ENCODE measurements at places on chromosomes 2 and 18.

DNA sequence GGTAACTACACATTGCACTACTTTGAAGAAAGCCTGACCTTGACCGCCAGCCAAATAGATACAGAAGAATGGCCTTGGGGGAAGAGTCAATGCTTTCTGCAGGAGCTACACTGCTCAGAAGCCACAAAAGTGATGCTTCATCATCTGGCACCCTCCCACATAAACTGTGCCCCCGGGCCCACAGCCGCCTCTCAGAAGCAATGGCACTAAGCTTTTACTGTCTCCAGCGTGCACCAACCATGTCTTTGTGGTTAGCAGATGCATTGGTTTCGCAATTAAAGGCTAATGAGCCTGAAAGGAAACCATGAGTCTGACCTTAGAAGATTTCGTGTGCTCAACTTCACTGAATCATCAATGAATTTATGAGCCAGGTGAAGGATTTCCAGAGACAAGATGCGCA is 209.4 kb upstream of the TRIB2 start:
- DNase-seq, result no peak

DNA sequence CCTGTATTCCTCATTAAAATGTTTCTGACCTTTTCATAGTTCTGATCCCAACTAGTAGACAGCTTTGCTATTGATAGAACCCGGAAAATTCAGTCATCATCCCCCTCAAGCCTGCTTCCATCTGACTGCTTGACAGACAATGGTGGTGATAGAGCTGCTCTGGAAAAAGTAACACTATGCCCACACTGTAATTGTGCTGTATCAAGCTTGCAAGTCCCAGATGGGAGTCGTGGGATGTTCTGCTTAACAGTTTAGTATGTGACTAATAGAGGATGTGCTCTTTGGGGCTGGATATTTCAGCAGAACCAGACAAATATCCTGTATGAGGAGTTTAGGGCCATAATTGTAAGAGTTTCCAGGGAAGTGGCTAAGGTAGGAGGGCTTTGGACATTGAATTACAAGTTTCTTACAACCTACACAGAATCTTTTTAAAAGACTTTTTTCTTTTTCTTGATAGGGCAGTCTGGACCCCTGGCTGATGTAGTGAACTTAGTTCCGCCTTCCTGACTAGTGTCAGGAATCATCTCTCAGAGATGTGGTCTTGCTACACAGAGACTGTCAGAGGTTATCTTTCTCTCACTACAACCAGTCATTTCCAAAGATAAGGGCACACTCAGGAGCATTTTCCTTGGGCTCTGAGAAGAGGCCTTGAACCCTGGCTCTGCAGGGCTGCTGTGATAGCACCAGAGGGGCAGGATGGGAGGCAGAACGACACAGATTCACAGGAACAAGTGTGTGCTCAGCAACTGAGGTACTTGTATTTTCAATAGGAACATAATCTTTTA is 158.0 kb upstream of the RBMS1 start:
- DNase-seq, result no peak

GRCh38 chr18:67476585-67476984 is 39.9 kb downstream of the DSEL start:
- no peak for DNase-seq

DNA sequence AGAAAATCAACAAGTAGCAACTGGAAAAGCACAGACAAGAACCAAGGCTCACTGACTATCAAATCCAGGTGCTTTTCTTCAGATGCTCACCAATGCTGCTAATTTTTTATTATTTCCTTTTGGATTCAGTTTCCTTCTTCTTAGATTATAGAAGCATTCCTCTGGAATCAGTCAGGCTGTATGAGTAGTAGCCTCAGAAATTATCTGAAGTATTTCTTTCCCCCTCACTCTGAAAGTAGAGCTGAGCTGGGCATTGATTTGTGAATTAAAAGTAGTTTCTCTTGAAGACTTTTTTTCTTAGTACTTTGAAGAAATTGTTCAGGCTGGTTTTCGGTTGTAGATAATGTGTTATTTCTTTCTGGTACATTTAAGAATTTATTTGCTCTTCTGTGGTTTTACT is 273.7 kb downstream of the NOL4 start:
- DNase-seq, result no peak

- DNase-seq, result no peak
Observed at GRCh38 chr18:57910817-57911216, 107.7 kb upstream of the ATP8B1 start.

DNA sequence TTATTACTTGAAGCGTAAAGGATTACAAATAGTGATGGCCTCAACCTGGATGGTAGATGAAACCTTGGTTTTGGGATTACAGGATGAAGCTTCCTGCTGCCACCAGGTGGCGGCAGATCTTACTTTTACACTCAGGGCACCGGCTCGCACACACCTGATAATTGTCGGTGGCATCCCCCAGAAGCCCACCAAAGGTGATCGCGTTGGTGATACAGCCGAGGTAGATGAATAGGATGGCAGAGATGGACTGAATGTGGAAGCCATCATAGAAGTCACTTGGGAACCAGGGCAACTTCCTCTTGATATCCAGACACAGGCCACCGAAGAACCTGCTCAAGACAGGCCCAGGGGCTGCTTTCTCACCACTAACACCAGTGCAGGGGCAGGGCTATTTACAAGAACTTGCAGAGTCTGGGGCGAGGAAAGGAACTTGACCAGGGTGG is 51.8 kb downstream of the MTHFD2 start:
- no peak for DNase-seq

GRCh38 chr18:51066273-51066672 is 36.3 kb downstream of the SMAD4 start:
- no peak for DNase-seq

DNA sequence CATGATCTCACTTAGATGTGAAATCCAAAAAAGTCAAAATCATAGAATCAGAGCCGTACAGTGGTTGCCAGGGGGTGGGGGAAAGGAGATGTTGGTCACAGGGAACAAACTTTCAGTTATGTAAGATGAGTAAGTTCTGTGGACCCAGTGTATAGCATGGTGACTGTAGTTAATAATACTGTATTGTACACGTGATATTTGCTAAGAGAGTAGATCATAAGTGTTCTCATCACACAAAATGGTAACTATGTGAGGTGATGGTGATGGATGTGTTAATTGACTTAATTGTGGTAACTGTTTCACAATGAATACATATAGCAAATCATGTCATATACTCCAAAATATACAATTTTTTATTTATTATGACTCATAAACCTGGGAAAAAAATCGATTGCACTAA is 202.1 kb upstream of the SMAD7 start:
- DNase-seq, result no peak

GRCh38 chr18:21047126-21047525 is 64.5 kb downstream of the ROCK1 start:
- DNase-seq, result no peak

DNA sequence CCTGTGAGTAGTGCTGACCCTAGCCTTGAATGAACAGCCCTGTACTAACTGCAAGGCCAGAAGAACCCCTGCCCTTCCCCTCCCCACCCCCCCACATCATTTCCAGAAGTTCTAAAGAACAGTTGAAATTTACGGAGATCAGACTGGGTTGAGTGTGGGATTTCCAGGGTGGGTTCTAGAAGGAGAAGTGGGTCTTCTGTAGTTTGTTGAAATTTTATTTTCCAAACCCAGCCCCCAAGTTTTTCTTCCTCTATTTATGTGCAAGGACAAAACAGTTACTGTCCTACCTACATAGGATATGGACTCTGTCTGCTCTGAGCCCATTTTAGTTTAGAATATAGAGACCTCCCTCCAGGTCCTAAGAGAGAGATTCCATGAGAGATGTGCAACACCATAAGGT is 26.3 kb upstream of the CASP10 start:
- DNase-seq, result no peak

- no peak for DNase-seq
Observed at GRCh38 chr2:160224060-160224459, 24.0 kb upstream of the ITGB6 start.

GRCh38 chr18:13145636-13146190 is 72.8 kb upstream of the LDLRAD4 start:
- no peak for DNase-seq

DNA sequence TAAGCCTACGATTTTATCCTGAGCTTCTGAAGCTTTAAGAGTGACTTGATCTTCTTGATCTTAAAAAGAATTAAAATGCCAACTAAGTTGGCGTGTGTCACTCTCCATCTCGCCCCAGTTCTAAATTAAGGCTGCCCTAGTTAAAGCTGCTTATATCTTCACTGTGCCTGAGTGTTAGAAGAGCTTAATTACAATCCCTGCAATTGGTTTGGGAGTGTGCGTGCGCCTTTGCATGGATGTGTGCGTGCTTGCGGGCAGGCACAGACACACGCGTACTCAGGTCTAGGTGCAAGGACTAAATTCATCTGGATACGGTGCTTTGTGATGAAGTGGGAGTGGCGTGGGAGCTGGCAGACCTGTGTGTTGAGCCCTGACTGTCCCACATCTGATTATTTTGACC is 201.5 kb downstream of the FAM210A start:
- no peak for DNase-seq

DNA sequence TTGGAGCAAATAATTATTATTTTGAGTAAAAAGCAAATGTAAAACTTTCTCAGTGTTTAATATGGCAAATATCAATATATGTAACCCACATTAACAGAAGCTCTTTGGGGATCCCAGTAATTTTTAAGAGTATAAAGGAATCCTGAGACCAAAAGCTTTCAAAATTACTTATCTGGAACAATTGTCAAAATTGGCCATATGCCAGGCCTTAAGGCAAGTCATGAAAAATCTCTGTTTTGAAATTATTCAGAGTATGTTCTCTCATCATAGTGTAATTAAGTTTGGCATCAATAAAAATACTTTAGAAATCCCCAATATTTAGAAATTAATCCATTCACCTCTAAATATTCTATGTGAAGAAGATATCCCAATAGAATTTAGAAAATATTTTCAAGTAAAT is 225.3 kb upstream of the ARL4C start:
- no peak for DNase-seq

- no peak for DNase-seq
Observed at GRCh38 chr2:61023670-61024069, 5.6 kb upstream of the PUS10 start.

DNA sequence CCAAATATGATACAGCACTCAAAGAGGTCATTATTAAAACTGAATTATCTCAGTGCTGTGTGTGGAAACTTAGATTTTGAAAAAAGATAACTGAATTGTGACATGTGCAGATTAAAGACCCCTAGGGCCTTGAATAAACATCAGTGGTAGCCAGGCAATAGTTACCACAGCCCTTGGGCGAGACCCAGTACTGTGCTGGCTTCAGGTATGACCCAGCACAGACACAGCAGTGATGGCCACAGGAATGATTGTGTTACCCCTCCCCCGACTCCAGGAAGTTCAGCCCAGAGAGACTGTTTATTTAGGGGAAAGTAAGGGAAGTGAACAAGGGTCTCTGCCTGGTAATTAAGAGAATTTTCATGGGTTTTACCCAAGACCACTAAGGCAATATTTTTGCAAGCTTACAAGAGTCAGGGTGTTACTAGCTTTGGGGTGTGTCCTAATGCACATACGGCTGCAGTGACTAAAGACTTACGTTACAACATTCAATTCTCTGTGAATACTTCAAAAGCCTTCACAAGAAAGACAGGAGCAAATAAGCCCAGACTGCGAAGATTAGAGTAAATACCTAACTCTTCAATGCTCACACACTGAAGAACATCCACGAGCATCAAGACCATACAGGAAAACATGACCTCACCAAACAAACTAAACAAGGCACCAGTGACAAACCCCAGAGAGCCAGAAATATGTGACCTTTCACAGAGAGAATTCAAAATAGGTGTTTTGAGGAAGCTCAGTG is 28.2 kb upstream of the ITGAV start:
- DNase-seq, result no peak

GRCh38 chr2:202115479-202115971 is 42.5 kb downstream of the KIAA2012 start:
- no peak for DNase-seq

- no peak for DNase-seq
Observed at GRCh38 chr18:48594471-48595094, 55.8 kb downstream of the CTIF start.

GRCh38 chr2:48187503-48187902 is 281.2 kb upstream of the FBXO11 start:
- no peak for DNase-seq

- no peak for DNase-seq
Observed at GRCh38 chr2:24163186-24163585, 11.7 kb upstream of the FAM228A start.

DNA sequence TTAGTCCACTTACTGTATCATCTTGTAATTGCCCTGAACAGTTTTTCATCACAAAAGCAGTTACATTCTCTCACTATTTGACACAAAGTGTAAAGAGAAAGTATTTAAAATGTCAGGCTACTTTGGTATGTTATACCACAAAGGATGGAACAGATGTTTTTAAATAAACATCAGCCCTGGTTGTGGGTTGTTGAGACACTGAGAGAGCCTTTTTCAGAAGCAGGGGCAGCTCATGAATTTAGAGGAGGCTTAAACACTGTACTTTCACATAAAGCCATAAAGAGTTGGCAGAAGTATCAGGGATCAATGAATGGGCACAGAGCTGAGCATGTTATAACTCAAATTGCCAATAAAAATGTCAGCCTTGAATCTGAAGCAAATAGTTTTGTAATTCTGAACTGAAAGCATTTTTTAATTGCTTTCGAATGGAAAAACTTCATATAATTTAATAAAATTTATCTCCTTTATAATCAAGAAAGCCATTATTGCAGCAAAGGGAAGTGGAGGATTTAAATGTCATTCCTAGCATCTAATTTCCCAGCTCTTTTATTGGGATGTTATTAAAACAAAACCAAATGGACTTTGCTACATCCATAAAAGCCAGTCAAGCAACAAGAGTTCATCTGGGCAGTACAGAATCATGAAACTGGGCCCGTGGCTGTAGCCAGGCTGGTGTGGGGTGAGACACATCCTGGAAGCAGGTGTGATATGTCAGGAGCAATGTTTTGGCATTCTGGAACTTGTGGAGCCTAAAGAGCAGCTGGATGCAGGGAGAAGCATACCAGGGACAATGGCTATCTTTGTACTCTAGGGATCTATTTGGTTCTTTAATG is 95.1 kb upstream of the NT5C1B start:
- DNase-seq, result no peak

- no peak for DNase-seq
Observed at GRCh38 chr2:60499651-60500265, 53.7 kb downstream of the BCL11A start.

- DNase-seq, result no peak
Observed at GRCh38 chr2:215107216-215108056, 31.0 kb downstream of the ABCA12 start.

GRCh38 chr2:238389988-238390589 is 36.6 kb upstream of the ASB1 start:
- no peak for DNase-seq

- DNase-seq, result no peak
Observed at GRCh38 chr2:222833410-222833809, 27.4 kb upstream of the ACSL3 start.

GRCh38 chr2:170276056-170276455 is 98.1 kb downstream of the MYO3B start:
- DNase-seq, result no peak

DNA sequence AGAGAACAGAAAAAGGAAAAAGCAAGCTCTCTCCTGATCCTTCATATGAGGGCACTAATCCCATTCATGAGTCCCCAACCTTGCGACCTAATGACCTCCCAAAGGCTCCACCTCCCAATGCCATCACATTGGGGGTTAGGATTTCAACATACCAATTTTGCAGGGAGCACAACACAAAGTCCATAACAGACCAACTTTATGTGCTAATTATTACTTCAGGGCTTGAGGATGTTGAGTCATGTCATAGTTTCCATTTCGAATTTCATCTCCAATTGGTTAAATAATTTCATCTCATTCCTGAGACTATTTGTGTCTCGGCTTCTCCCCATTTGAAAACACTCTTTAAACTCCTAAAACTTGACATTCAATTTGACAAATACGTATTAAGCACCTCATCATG is 69.9 kb upstream of the KLF7 start:
- DNase-seq, result no peak

- DNase-seq, result no peak
Observed at GRCh38 chr2:25215948-25216679, 47.7 kb upstream of the POMC start.

Measured in brain pericyte (primary cell).